AG09309 (cell line): ENCODE measurements at places on chromosomes 4 and X.
A peak's percentile ranks its signal among the peaks of the same experiment; 100 is the strongest.

GRCh38 chr4:20305976-20306375, 54.3 kb downstream of the SLIT2 start:
- DNase-seq = no peak

- DNase-seq = no peak
Observed at GRCh38 chrX:7347465-7347864, 199.5 kb upstream of the PUDP start.

DNA sequence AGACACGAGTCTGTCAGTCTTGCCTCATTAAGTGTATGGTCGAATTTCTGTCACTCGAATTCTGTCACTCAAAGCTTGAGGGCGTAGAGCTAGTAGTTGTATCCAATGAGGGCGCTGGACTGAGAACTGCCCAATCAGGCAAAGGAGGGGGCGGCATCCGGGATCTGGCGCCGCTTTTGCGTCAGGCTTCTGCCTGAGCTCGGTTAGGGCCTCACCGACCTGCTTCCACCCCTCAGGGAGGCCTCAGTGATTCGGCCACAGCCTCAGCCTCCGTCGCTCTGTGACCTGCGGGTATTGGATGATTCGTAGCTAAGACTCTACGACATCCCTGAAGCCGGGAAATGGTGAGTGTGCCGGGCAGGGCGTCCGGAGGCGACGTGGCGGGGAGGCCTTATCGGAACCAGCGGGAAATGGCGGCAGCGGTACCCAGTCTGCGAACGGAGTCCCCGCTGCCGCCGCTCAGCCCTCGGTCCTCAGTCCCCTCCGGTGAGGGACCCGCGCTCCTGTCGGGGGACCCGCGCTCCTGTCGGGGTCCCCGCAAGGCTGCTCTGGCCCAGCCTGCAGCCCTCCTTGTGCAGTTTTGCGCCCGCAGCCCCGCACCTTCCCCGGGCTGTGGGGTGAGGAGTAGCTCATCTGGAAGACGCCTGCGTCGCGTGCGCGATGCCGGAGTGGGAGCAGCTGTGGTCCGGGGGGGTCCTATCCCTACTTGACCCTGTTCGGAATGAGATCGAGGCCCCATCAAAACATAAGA, 88.3 kb downstream of the ZNF718 start:
- peak; percentile 46 for DNase-seq

- DNase-seq = no peak
Observed at GRCh38 chr4:100826808-100827548, 309.2 kb upstream of the EMCN start.
